ENCODE measurements at places on chromosomes 16 and 17.

- no peak for DNase-seq
Observed at GRCh38 chr16:11408216-11408615, 63.0 kb downstream of the RMI2 start.

DNA sequence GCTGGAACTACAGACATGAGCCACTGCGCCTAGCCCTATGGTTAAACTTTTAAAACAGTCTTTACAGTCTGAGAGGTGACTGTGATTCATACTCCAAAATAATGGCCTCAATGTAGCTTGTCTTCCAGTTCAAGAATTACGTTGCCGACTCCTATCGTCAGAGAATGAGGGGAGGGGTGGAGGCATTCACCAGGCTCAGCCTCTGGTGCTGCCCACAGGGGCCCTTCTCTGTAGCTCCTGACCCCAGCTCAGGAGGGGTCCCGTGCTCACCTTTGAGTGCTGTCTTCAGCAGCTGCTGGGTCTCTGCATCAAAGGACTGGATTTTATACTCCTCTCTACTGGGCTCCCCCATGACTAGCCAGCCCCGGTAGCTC, 1.2 kb downstream of the MIF4GD start:
- DNase-seq: no peak

DNA sequence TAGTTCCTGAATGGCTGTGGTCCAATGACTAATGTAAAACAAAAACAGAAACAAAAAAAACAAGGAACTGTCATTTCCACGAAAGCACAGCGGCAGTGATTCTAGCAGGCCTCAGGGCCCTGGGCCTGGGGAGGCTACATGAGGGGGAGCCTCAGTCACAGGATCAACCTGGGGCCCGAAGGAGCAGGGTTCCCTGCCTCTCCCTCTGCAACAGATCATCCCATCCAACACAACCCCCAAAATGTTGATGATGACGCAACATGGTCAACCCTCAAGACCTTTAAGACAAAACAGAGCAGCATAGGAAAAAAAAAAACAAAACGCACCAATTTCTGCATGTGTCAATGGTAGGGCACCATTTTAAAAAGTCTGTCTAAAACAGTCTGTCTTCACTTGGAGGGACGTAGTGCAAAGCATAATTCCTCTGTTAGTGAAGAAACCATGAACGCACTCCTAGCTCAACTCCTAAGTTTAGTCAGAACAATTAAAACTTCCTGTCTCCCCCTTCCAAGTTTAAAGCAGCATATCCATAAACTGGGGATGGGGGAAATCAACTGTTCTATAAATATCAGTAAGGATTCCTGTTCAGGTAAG, 32.3 kb downstream of the AXIN2 start:
- no peak for DNase-seq

GRCh38 chr17:40345161-40345993, 19.2 kb downstream of the GJD3 start:
- peak; percentile 80 for DNase-seq

- peak; percentile 44 for DNase-seq
Observed at GRCh38 chr17:43316522-43317142, 82.2 kb upstream of the ARL4D start.

GRCh38 chr16:85640254-85640558, 27.1 kb downstream of the GSE1 start:
- DNase-seq: no peak

- DNase-seq: no peak
Observed at GRCh38 chr16:11774065-11774626, 22.9 kb downstream of the ZC3H7A start.

DNA sequence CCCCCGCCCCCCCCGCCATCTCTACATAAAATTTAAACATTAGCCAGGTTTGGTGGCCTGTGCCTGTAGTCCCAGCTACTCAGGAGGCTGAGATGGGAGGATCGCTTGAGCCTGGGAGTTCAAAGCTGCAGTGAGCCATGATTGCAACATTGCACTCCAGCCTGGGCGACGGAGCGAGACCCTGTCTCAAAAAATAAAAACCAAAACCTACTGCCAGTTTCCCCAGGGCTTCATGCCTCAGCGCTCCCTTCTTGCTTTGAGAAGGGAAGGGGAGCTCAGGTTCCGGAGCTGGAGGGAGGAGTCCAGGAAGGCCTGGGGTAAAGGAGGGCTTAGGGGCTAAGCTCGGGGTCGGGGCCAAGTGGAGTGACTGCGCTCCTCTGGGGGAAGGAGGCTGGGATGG, 20.5 kb downstream of the PLCD3 start:
- DNase-seq: no peak

DNA sequence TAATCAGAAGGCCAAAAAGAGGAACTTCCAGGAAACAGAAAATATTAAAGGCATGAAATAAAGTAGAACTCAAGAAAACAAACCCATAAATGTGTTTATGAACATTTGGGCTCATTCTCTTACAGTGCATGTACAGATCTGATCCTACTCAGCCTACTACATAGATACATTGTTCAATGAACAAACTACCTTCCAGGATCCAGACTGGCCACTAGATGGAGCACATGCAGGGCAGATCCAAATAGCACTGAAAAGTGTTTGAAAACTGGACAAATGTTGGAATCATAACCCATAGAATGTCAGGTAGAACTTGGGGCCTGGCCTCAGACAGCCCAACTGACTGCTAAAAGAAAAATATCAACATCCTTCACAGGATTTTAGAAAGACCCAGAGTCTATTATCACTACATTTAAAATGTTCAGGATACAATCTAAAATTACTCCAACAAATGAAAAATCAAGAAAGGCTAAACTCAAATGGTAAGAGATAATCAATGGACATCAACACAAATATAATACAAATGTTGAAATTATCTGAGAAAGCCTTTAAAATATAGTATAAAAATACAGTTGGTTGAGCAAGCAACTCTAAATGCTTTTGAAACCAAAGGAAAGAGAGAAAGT, 122.4 kb upstream of the NUDT7 start:
- peak; percentile 55 for DNase-seq

DNA sequence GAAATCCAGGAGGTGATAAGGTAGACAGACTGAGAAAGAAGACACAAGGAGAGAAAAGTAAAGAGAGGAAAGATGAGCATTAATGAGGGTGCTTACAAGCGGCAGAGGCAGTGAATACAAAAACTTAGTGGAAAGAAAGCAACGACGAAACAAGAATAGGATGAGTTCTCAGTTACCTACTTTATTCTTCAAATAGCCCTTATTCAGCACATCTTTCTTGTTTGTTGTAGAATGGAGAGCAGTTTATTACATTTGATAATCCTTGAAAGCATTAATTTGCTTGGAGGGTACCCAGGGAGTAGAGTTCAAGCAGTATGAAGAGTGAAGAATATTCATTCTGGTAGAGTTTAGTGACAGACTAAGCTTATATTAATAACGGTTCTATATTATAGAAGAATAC, 22.4 kb downstream of the PAFAH1B1 start:
- DNase-seq: no peak

DNA sequence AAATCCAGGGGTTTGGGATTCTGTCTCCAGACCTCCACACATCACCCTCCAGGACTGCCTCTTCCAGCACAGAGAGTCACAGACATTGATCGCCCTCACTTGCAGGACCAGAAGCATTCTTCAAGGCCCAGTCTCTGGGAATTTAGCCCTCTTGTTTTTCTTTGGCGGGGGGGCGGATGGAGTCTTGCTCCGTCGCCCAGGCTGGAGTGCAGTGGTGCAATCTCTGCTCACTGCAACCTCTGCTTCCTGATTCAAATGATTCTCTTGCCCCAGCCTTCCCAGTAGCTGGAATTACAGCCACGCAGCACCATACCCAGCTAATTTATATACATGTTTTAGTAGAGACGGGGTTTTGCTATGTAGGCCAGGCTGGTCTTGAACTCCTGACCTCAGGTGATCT, 8.5 kb upstream of the ITGAL start:
- no peak for DNase-seq

GRCh38 chr16:85479972-85480726, 133.0 kb upstream of the GSE1 start:
- peak; percentile 88 for DNase-seq

- no peak for DNase-seq
Observed at GRCh38 chr16:24841291-24841690, 4.5 kb upstream of the SLC5A11 start.

DNA sequence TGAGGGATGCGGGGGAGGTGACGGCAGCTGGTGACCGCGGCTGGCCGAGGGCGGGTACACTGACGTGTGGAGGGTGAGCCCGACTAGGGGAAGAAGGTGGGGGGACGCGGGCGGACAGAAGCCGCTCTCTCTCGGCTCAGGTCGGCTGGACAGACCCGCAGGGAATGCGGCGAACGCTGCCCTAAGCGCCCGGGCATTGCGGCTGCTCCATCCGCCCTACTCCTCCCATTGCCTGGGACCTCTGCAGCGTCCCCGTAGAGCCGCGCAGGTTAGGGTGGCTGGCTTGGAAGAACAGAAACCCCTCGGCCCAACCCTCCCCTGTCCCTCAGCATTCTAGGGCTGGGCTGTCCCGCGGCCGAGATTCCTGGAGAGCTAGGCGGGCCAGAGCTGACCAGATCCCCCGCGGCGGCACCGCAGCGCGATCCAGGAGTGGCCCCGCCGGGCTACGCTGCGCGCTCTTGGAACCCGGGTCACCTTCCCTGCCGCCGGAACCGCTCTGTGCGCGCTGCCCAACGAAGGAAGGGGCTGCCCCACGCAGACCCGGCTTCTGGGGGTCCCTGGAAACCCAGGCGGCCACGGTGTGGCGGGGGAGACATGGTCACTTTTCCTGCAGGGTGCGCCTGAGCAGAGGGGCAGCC, 3.0 kb downstream of the DLX4 start:
- no peak for DNase-seq

- DNase-seq: no peak
Observed at GRCh38 chr16:88289561-88289960, 93.2 kb upstream of the ZNF469 start.

DNA sequence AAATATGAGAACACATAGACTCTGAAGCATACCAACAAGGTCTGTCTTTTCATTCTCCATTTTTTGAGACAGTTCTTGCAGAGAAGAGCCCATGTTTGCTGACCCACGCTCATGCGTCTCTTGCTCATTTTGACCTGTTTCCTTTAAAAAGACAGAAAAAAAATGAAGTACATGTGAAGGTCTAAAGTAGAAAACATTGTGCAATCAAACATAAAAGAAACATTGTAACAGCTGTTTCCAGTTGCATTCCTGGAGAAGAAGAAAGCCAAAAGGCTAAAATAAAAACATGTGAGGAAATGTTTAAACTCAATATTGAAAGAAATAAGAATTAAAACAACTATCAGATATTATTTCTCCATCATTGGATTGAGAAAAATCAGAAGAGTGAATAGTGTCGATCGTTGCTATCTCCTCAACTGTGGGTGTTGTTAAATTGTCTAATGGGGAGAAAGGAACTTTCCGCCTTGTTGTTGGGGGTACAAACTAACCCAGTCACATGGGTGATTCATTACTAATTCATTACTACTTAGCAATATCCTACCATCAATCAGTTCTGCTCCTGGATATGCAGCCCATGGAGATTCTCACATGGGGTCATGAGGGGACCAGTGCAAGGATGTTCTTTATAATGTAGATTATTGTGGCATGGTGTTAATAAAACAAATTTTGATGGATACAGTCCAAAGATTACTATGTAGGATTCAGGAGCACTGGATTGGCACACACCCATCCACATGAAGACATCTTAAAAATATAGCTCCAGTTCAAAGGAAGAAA, 9.5 kb downstream of the ABCA9 start:
- DNase-seq: no peak

DNA sequence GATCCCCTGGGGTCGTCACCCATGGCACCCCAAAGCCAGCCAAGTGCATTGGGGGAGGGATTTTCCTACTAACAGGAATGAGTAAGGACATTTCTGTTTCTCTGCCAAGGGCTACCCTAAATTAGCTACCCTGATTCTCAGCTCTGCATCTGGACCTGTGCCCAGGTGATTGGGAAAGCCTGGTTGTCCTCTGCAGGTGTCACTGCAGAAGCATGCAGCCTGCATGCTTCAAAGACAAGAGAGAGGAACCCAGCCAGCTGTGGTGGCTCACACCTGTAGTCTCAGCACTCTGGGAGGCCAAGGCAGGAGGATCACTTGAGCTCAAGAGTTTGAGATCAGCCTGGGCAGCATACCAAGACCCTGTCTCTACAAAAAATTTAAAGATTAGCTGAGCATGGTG, 19.6 kb downstream of the BEAN1 start:
- no peak for DNase-seq

DNA sequence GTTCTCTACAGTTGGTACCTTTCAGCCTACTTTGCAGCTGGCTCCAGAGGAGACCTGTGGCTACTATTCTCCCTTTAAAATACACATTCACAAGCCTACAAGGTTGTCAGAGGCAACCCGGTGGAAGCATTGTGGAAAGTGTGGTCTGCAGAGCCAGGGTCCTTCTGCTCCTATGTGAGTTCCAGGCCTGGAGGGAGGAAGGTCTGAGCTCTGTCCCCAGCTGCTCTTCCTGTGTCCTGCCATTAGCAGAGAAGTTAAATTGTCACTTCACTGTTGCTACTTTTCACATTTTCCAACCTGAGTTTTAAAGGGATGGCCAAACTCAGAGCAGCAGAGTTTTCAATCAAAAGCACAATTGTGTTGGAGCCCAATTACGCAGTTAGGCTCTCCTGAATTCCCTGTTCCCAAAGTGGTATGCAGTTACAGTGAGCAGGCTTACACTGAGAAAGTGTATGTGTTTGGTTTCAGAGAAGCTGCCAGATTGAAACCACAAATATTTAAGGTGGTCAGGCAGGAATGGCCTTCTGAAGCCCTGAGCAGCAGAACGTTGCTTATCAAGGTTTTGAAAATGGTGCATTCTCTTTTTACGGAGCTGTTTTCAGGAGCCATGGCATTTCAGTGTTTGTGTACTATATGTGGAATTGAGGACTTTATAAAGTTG, 25.0 kb downstream of the MAP3K3 start:
- no peak for DNase-seq

DNA sequence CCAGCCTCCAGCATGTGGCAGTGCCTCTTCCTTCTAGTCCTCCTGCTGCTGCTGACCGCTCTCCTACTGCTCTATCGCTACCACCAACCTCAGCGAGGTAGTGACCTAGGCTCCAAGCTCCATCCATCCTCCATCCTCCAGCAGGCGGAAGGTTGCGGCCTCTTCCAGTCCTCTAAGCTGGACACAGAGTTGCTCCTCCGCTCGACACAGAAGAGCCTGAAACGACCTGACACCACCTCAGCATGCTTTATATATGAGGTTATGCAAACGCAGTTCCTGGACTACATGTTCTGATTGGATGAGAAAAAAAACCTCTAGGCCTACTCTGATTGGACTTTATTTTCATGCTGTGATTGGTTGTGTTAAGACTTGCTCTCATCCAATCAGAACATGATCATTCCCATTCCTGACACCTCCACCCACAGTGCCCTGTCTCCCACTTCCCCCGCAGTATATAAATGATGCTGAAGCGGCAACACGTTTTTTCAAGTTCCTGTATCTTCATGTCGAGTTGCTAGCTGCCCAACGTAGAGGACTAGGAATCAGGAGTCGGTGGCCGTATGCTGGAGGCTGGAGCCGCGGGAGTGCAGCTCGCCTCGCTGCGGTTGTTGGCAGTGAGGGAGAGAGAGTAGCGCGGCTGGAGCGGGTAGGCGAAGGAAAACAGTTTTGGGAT, 398.1 kb downstream of the KCNJ18 start:
- DNase-seq: peak; percentile 0

All from D341Med (cell line).